ENCODE measurements at places on chromosomes 12 and 14.

DNA sequence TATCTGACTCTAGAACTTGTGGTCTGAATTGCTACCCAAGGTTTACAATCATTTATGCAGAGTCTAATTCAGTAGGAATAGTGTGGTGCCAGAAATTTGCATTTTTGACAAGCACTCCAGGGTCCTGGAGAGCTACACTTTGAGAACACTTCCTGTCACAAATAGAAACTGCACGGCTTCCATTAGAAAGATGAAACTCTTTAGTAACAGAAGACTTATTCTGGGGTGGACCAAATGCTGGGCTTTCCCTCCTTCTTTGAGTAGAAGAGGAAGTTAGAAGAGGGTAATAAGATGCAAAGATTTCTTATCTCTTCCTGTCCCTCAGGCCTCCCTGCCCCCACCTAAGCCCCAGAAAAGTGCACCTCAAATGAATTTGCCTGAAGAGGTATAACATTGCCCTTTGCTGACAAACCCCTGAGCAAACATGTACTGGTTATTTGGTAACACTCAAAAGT is 28.4 kb downstream of the DGLUCY start:
- no peak for ATAC-seq

DNA sequence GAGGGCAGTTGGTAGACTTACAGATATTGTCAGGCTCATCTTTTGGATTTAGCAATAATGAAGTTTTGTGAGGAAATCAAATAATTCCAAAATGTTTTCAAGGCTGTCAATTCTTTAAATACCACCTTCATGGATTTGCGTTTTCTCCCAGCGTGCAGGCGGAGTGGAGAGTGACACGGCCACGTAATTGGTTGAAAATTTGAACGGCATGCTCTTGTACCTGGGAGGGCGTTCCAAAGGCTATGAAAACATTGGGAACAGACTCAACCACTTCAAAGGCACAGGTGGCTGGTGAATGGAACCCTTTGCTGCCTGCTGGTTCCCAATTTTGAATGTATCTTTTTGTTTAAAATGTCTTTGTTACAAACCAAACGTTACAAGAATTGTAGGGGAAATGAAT is 12.4 kb downstream of the SMIM41 start:
- ATAC-seq = no peak

GRCh38 chr14:52263190-52263589 is 4.3 kb upstream of the PTGDR start:
- no peak for ATAC-seq

DNA sequence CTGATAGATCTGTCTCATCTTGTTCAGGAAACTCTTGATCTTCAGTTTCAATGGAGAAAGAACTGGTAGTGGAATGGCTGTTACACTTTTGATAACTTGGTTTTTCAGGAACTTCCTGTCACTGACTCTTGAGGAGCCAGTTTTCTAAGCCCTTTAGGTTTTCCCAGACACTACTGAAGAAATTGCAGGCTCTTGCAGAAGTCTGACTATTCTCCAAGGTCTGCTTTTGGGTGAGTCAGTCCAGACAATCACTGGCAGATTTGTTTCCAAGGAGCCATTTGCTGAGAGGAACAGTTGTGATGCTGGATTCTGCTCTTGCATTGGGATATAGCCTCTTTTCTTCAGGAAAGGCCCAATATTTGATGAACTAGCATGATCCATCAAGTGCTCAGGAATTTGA is 468.0 kb downstream of the FUT8 start:
- ATAC-seq = no peak

- no peak for ATAC-seq
Observed at GRCh38 chr14:89129570-89129969, 287.5 kb downstream of the FOXN3 start.

Measured in gastroesophageal sphincter (tissue), 4 donors.